ENCODE measurements at places on chromosomes 3 and 15.

- peak; percentile 30 for DNase-seq
These were observed 53.5 kb upstream of the DCBLD2 start for GRCh38 chr3:98954791-98955604.

GRCh38 chr15:60552224-60552623 lies 73.3 kb upstream of the ICE2 start:
- DNase-seq = no peak

DNA sequence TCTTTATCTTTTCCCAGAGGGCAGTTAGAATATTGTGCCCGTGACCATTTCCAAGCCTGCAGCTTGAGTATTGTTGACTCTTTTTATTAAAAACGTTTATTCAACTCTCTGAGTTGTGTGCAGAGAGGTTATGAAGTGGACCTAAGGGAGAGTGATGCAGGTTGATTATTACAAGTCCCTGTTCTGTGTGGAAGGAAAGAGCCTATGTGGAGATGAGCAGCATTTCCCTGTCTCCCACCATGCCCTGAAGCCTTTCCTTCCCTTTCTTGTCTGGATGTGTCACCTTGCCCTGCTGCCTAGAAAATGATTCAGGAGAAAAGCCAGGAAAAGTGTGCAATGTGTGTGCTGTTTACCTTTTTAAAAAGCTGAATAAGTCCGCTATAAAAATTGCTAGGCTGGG lies 19.4 kb downstream of the ZPLD1 start:
- DNase-seq = no peak

- no peak for DNase-seq
These were observed 545.3 kb downstream of the MAGI1 start for GRCh38 chr3:65493371-65493882.

- DNase-seq = no peak
These were observed 134.9 kb upstream of the BFSP2 start for GRCh38 chr3:133264920-133265319.

- peak; percentile 27 for DNase-seq
These were observed 283.8 kb downstream of the C3orf38 start for GRCh38 chr3:88433568-88433967.

GRCh38 chr3:113213896-113214587 lies 2.7 kb downstream of the BOC start:
- DNase-seq = no peak

- DNase-seq = no peak
These were observed 143.4 kb downstream of the FEZF2 start for GRCh38 chr3:62229908-62230307.

DNA sequence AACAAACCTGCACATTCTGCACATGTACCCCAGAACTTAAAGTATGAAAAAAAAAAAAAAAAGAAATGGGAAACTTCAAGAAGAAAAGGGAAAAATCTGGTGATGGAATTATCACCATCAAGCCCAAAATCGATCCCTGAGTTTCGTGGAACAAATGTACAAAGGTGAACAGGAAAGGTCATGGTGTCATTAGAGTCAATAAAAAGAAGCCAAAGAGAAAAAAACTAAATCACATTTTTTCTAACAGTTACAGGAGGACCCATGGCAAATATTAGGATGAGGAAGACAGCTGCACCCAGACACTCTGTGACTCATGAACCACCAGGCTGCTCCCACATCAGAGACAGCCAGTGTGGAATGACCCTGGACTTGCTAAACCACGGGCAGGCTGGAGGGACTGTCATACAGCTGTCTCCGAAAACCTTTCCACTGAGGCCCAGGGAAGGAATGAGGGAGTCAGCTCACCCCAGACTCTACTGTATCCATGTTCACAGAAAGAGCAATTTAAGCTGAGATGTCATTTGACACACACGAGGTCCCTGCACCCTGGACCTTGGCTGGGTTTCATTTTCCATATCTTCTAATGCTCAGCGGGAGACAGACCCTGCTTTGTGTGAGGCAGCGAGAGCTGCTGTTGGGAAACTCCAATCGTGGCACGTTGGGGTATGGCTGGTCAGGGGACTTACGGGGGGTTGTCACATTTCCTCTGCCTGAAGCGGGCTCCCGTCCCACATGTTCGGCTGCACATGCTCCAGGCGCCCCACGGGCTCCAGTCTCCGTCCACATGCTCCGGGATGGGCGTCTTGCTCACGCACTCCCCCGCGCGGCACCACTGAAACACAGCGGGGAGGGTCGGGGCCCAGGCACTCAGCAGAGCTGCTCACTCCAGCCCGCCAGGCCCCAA lies 210.2 kb downstream of the ADAMTS17 start:
- DNase-seq = peak; percentile 53

DNA sequence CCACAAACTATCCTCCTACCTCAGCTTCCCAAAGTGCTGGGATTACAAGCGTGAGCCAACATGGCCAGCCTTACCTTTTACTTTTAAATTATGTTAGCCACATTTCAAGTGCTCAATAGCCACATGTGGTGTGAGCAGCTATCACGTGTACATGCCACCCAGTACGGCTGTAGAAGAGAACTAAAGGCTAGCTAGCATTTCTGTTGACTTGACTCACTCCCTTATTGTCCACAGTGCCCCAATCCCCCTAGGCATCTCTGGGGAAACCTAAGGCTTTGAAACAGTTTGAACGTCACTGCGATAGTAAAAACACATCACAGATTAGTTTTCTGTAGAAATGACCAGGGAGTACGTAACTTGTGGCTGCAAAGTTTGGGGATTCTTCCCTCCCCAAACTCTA lies 12.0 kb downstream of the C15orf40 start:
- DNase-seq = no peak

DNA sequence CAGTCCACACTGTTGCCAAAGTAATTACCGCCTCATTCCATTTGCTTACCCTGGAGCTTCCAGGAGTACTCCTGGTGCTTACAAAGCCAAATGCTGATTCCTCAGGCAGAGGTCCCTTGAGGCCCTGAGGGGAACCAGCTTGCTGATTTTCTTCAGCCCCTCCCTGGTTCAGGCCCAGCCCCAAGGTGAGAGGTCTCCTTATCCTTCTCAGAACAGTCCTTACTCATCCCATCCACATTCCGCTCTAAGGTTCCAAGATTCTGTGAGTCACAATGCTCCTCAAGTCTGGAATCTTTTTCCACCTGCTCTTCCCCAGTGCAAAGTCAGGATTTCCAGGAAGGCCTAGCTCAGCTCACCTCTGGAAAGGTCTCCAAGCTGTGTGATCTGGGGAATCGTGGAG lies 1.8 kb upstream of the ATP10A start:
- DNase-seq = no peak

DNA sequence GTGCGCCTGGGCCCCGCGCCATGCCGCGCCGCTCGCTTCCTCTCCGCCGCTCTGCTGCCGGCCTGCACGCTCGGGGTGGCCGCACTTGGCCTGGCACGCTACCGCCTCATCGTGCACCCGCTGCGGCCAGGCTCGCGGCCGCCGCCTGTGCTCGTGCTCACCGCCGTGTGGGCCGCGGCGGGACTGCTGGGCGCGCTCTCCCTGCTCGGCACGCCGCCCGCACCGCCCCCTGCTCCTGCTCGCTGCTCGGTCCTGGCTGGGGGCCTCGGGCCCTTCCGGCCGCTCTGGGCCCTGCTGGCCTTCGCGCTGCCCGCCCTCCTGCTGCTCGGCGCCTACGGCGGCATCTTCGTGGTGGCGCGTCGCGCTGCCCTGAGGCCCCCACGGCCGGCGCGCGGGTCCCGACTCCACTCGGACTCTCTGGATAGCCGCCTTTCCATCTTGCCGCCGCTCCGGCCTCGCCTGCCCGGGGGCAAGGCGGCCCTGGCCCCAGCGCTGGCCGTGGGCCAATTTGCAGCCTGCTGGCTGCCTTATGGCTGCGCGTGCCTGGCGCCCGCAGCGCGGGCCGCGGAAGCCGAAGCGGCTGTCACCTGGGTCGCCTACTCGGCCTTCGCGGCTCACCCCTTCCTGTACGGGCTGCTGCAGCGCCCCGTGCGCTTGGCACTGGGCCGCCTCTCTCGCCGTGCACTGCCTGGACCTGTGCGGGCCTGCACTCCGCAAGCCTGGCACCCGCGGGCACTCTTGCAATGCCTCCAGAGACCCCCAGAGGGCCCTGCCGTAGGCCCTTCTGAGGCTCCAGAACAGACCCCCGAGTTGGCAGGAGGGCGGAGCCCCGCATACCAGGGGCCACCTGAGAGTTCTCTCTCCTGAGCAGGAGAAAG lies 951 bp downstream of the GPR62 start:
- peak; percentile 78 for DNase-seq

DNA sequence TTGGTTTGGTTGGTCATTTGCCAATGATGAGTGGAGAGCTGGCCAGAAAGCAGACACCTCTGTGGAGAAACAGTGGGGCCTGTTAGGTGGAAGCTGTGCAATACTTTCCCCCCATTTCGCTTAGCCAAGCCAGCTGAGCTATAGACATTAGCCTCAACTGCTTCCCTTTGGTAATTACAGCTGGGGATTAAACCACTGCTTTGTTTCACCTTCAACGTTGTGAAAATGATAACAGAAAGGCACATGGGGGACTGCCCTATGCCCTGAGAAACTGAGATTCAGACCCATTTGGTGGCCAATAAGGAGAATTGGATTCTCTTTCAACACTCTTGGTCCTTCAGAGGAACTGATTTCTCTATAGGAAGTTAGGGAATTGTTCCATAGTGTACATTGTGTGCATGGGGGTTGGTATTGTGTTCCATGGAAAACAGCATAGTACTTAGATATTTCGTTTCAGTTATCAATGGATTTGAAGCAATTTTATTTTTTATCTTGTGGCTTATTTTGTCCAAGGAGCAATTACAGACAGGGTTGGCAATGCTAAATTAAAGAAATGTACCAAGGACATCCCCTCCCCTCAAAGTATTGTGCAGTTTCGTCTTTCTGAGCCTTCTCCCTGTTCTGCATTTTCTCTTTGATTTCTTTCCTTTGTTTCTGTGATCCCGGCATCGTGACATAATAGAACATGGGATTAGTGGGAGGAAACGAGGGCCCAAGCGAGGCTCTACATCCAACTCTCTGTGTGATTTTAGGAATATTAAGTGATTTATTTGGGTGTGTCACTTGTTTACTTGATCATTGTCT lies 194.3 kb downstream of the FNDC3B start:
- no peak for DNase-seq

GRCh38 chr3:128267541-128267940 lies 114.3 kb downstream of the EEFSEC start:
- DNase-seq = no peak

GRCh38 chr3:149713730-149714654 lies 38.3 kb downstream of the COMMD2 start:
- DNase-seq = no peak

DNA sequence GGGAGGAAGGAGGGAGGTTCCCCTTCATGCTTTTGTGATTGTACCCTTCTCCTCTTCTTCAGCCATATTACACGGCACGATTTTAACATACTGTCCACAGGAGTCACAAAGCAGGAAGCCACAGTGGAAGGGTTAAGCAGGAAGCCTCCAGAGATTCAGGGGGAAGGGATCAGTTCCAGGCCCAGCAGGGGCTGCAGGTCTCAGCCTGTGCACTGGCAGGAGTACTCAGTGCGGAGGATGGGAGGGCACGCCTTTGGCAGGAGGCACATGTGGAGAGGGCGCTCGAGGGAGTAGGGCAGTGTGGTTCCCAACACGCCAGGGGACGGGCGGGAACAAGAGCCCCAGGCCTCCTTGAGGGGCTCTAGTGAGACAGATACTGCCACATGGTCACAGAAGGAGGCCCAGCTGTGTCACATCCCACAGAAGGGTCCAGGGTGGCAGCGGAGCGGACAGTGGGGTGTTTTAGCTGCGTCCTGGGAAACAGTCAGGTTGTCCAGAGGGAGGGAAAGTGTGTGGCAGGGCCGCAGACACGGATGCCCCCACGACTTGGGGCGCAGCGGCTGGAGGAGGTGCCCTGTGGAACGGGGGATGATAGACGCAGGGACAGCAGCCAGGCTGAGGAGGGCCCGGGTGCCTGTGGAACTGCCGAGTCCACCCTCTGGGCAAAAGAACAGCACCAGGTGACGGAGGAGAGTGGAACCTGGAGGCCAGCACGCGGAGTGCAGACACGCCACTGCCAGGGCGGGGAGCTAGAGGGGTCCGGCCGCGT lies 77.5 kb downstream of the CHSY1 start:
- DNase-seq = peak; percentile 19
